ENCODE measurements at places on chromosomes 5 and 9.

DNA sequence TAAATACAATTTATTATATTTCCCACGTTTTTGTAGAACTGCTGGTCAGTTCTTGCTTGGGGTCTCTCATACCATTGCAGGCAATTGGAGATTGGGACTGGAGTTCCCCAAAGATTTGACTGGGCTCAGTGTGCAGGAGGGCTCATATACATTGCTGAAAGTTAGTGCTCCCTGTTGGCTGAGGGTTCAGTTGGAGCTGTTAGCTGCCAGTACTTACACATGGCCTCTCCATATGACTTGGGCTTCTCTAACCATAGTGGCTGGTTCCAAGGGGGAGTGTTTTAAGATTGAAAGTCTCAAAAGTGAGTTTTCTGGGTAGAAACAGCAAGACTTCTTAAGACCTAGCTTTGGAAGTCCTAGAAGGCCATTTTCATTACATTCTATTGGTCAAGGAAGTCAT lies 102.9 kb downstream of the MAN2A1 start:
- no peak for DNase-seq

GRCh38 chr9:95585824-95586223 lies 69.1 kb upstream of the PTCH1 start:
- DNase-seq, result no peak

DNA sequence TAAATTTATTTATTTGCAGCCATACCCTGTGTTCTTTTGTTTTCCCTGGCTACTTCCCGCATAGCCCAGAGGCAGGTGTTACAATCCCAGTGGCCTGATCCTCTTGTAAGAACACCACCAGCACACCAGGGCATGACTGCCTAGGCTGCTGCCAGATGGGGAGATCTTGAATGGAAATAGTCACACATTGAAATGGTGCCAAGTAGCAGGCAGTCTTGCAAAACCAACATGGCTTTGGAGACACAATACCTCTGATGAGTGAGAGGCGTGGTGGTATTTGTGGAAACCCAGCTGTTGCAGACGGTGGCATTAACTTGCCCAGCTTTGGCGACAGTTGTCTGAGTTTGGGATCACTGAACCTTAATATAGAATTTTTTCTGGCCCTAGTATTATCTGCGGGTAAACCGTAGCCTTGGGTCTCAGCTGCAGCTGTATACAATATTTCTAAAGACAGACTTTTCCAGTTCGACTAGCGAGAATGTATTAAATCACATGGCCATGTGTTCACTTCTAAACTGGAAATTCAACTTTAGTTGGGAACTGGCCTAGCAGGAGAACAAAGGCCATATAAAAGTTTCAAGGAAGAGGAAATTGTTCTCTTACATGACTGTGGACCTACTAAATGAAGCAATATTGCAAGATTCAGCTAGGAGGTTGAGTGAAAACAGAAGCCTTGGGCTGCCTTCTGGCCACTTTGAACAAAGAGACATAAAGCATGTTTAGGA lies 277.0 kb downstream of the SMARCA2 start:
- no peak for DNase-seq

DNA sequence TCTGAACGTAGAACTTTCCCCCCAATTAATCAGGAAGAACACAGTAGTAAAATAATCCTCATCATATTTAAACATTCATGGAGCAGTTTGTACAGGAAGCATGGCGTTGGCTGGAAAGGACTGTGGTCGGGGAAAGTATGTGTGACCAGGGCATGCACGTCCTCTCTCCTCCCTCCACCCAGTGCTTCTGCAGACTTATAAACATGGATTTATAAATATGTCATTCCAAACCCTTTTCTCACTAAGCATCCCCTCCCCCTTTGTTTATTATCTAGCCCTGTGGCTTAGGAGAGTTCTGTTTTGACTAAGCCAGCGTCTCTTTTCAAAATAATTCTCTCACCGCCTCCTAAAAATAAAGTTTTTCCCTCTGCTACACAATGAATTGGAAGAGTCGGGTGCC lies 70.4 kb upstream of the DAP start:
- DNase-seq, result no peak

GRCh38 chr9:61665330-61665751 lies 475.5 kb downstream of the SPATA31A7 start:
- DNase-seq, result no peak

GRCh38 chr5:166058660-166059059 lies 2232.8 kb upstream of the WWC1 start:
- no peak for DNase-seq

DNA sequence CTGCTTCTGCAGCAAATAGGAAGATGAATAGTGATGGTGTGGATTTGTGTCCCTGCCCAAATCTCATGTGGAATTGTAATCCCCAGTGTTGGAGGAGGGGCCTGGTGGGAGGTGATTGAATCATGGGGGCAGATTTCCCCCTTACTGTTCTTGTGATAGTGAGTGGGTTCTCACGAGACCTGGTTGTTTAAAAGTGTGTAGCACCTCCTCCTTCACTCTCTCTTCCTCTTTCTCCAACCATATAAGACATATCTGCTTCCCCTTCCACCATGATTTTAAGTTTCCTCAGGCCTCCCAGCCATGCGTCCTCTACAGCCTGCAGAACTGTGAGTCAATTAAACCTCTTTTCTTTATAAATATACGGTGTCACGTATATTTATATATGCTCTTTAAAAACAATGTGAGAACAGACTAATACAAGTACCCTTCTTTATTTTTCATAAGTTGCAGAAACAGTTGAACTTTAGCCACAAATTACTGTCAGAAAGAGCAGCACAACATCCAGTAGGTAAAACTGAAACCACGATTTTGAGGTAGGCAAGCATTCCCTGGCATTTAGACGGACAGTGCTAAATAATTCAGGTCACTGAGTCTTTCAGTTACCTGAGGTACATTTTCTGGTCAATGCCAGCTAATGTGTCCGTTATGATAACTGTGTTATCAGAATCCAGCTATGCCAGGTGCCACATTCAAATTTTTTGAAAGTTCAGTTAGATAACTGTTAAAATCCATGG lies 79.3 kb upstream of the SPEF2 start:
- DNase-seq, result no peak

GRCh38 chr5:172640822-172641358 lies at the start of gene NEURL1B:
Gene NEURL1B (plus strand): TSS chr5:172641263. CDS start chr5:172641407, 144 bp downstream.
- DNase-seq, result peak; percentile 95

- no peak for DNase-seq
These were observed 6.9 kb upstream of the UBAP1 start for GRCh38 chr9:34171753-34172535.

- no peak for DNase-seq
These were observed 12.4 kb downstream of the PCDH12 start for GRCh38 chr5:141945511-141946051.

GRCh38 chr5:174371600-174372094 lies 326.1 kb downstream of the NSG2 start:
- no peak for DNase-seq

DNA sequence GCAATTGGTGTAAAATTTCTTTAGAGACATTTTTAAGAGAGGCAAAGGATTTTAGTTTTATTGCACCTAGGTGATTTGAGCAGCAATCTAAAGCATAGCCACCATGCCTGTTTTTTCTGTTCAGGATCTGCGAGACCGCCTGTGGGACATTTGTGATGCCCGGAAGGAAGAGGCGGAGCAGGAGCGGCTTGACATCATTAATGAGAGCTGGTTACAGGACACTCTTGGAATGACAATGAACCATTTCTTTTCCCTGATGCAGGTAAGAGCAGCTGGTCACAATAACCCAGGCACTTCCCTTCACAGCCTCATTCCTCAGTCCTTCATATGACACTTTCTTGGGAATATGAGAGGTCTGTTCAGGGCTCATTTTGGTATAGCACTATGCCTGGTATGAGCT lies 103.2 kb upstream of the IL7R start:
- DNase-seq, result no peak

DNA sequence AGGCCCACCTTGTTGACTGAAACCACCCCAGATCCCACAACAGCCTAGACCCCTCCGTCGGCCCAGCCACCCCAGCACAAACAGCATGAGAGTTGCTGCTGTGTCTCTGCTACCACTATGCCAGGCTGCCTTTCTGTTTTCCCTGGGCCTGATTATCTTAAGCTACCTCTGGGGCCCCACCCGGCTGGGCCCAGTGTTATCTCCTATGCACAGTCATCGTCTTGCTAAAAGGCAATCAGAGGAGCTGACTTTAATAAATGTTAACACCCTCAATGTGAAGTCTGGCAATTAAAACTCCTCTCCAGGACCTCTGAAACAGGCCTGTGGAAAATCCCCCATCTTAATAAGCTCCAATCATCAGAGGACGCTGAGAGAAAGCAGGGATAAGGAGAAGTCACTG lies 144.9 kb downstream of the FAM114A2 start:
- no peak for DNase-seq

DNA sequence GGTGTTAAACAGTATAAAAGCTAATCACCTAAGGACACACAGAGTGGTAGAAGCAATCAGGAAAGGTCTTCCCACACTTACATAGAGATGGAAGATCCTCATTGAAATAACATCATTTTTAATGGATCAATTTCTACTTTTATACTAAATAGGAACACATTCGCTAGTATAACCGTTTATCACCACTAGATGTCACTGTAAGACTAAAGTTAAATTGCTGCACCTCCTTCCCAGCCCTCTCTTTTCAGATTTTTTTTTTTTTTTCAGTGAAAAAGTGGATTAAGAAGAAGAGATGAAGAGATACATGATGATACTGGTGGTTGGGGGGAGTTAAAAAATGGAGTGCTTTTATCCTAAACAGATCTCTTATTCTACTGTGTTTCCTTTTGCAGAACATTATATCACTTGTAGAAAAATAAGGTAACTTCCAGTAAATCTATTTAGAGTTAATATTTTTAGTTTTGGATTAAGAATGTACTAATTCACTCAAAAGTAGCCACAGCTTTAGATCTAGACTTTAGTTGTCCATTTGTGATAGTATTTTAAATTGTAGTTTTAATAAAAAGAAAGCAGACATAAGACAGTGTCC lies 116.9 kb upstream of the ARRDC3 start:
- DNase-seq, result peak; percentile 20

DNA sequence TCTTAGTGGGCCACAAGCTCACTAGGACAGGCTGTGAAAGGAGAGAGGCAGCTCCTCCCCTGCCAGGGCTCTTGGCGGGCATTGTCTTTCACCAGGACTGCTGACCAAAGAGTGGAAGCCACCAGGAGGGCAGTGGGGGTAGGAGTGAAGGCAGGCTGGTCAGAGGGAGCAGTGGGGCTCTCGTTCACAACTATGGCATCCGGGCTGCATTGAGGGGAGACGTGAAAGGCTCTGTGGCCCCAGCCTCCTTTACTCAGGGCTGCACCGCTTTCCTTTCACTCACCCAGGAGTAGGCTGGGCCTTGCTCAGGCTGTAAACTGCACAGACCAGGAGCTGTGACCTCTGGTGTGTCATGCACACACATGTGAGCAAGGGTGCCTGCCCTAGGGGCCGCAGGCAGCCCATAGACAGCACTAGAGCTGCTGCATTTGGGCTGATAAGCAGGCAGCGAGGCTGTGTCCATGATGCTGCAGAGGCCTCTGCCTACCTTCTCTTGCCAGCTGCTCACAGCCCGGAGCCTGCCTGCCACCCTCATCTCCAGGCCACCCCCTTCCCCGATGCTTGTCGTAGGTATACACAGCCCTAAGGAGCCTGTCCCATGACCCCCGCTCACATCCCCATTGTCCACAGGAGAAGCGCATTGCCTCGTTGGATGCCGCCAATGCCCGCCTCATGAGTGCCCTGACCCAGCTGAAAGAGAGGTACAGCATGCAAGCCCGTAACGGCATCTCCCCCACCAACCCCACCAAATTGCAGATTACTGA lies 130.4 kb downstream of the DAB2IP start:
- no peak for DNase-seq

- DNase-seq, result no peak
These were observed 2.0 kb upstream of the MEIKIN start for GRCh38 chr5:131947445-131947844.

DNA sequence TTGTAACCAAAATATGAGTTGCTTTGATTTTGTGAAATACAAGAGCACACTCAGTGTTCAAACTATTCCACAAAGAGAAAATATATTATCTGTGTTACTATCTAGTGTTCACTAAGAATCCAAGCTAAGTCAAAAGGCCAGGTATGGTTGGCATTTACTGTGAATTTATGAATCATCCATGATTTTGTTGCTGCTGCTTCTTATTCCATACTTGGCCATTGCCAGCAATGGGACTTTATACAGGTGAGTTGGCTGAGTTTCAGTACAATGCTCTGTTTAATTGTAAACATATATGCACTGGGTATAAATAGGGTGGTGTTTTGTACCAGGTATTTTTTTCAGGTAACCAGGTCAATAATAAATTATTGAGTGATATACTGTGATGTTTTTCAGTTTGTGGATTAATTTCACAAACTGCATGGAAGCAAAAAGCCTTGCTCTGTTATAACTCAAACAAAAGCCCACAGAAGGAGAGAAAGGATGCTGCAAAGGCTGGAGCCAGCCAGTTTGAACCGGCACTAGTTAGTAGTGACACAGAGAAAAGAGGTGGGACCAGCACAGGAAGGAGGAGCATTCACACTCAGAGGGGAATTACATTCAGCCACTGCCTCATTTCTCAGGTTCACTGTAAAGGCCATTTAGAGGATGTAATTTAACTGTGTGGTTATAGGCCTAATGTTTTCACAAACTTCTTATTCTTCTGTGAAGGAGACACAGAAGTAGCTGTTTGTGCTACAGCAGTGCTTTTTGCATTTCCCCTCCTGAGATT lies 381.8 kb downstream of the ADGRV1 start:
- no peak for DNase-seq

DNA sequence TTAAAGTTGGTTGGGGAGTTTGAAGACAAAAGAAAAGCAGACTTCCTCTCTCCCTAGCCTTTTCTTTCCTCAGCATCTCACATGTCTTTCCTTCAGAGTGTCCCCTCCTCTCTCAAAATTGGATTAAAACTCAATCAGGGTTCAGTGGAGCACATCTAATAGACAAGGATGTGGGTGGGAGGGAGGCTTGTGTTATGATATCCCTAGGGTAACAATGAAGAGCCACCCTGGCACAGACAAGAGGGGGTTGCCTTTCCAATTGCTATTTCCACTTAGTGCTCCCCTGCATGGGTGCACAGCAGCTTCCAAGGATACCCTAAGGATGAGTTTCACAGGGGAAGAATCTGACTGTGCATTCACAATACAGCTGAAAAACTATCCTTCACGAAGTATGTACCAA lies 585.2 kb upstream of the C9orf72 start:
- no peak for DNase-seq

DNA sequence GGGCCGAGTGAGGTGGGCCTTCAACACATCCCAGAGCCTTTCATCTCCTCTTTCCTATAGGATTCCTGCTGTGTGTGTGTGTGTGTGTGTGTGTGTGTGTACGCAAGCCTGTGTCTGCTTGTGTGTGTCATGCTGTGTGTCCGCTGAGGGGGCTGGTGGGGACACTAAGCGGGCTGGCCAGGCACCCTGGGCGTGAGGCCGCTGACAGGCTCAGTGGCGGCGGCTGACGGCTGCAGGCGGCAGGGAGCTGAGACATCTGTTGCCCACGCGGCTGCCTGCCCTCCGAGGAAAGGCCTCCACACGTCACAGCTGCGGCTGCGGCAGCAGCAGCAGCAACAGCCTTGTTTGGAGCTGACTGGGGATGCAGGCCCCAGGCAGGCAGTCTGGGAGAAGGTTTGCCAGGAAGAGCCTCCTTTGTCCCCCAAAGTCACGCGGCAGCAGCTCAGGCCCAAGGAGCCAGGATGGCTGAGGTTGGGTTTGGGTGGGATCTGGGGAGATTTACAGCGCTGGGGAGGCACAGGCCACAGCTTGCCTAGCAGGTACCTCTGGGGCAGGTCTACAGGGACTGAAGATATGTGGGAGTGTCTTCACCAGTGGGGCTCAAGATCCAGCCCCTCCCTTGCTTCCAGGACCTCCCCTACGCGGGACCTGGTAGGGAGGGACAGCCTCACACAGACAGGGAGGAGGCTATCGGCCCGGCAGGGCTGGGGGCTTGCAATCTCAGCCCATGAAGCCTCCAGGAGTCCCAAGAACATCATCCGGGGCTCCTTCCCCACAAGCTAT lies 1.8 kb downstream of the PDLIM4 start:
- DNase-seq, result no peak
